ENCODE measurements at places on chromosomes 3 and 15. TPM values are rescaled to one million over a fixed set of nuclear protein-coding genes. Genes with fewer than 3 reads are reported as not detected.

DNA sequence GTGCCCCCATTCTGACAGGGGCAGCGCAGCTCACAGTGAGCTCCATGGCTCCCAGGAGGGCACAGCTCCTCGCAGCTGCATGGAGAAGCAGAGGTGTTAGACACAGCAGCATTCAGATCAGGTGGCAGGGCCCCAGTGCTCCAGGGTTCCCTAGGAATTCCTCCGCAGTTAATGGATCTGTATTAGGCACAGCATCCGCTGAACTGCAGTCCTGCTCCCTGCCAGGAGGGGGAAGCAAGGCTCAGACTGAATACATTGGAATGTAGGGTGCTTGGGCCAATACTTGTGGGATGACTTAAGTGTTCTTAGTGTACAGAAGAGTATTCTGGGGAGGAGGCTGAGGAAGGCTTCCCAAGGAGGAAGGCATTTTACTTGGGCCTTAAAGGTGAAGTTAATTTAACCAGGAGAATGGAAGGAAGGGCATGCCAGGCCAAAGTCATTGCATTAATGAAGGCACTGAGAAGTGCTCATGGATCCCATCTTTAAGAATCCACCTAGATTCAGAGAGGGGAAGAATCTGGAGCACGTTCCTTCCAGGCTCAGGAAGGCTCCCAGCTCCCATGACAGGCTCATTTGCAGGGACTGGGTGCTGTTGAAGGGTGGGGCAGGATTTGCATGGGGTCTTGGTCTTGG lies 111.6 kb downstream of the RAB11A start:
- DNase-seq: peak; percentile 73
- H3K27me3 ChIP-seq: peaks cover 6% of the 10 kb centered on the region

DNA sequence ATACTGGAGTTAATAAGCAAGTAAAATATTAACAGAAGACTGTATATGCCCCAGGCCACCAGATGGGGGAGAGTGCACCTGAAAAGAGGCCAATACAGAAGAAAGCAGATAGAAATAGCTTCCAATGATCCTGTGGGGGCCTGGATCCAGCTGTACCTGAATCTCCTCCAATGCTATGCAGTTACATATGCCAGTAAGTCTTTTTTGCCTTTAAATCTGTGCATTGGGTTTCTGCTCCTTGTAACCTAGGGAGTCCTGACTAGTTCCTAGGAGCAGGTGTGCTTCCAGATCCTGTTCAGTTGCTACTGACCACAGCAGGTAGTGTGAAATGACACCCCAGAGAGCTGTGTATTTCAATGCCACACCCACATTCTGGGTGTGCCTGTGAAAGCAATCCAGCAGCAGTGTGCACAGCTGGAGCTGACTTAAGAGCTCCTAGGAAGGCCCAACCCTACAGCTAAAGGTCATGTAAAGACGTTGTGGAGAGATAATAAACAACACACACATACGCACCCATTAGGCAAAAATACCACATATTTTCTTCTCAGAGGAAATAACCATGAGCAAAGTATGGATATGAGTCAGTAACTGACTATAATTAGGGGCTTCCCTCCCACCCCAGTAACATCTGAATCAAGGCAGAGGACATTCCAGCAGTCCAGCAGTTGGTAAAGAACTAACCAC lies 62.2 kb upstream of the AKAP13 start:
- no peaks in the 10 kb centered on the region for H3K27me3 ChIP-seq
- DNase-seq: no peak
- H3K36me3 ChIP-seq: peaks cover 14% of the 10 kb centered on the region
- no peaks in the 10 kb centered on the region for H3K4me1 ChIP-seq

DNA sequence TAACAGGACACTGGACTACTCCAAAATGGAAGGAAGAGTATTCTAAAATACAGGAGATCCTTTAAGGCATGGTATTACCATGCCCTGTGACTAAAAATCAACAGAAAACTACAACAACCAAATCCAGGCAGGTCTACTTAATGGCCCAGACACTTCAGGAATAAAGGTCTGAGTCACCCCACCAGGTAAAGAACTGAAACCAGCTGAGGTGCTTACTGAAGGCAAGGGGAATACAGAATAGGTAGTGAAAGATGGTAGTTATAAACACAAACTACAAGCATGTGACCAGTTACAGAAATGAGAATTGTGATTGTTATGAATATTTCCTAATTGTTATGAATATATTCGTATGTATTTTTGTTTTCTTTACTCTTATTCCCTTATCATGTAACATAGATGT lies 13.4 kb downstream of the IFT57 start:
- no peak overlapping the region for H3K4me3 ChIP-seq
- no peak overlapping the region for H3K27ac ChIP-seq
- no peak for DNase-seq
- no peaks in the 10 kb centered on the region for H3K4me1 ChIP-seq
- H3K36me3 ChIP-seq: peaks cover 16% of the 10 kb centered on the region
- H3K27me3 ChIP-seq: no peaks in the 10 kb centered on the region

- no peak within 1 kb of the TSS for H3K4me3 ChIP-seq
- H3K4me1 ChIP-seq: peaks cover 8% of the 10 kb centered on the region
- H3K27ac ChIP-seq: no peak within 1 kb of the TSS
- peaks cover 5% of the 10 kb centered on the region for H3K27me3 ChIP-seq
- no peak for DNase-seq
Observed at GRCh38 chr3:193378706-193379105, at the start of gene ATP13A5. TSS of gene ATP13A5 (minus strand) at chr3:193378753. CDS start at chr3:193378725, 28 bp downstream.

DNA sequence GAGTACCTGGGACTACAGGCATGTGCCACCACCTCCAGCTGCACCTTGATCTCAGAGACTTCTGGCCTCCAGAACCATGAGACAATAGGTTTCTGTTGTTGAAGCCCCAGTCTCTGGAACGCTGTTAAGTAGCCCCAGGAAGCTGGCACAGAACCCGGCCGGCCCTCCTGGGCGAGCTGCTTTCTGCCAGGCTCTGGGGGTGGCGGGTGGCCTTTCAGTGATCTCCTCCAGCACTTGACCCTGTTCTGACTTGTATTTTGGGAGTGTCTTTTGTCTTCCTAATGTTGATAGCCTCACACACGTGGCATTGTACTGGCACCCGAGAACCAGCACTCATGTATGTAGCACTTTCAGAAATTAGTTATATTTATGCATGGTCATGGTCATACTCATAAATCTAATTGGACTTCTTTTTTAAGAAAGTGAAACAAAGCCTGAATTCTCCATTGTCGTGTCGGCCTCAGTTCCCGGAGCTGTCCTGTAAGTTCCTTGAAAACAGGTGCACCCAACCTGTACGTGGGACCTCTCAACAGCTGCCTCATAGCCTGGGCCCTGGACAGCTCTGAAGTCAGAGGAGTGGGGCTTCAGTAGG lies 74.0 kb downstream of the TFRC start:
- peaks cover 4% of the 10 kb centered on the region for H3K27me3 ChIP-seq
- peak overlapping the region; percentile 26 for H3K4me3 ChIP-seq
- no peak for DNase-seq
- H3K4me1 ChIP-seq: no peaks in the 10 kb centered on the region

GRCh38 chr3:85476891-85477495 lies 518.2 kb downstream of the CADM2 start:
- H3K4me1 ChIP-seq: no peaks in the 10 kb centered on the region
- no peak overlapping the region for H3K27ac ChIP-seq
- H3K36me3 ChIP-seq: no peaks in the 10 kb centered on the region
- no peak for DNase-seq

DNA sequence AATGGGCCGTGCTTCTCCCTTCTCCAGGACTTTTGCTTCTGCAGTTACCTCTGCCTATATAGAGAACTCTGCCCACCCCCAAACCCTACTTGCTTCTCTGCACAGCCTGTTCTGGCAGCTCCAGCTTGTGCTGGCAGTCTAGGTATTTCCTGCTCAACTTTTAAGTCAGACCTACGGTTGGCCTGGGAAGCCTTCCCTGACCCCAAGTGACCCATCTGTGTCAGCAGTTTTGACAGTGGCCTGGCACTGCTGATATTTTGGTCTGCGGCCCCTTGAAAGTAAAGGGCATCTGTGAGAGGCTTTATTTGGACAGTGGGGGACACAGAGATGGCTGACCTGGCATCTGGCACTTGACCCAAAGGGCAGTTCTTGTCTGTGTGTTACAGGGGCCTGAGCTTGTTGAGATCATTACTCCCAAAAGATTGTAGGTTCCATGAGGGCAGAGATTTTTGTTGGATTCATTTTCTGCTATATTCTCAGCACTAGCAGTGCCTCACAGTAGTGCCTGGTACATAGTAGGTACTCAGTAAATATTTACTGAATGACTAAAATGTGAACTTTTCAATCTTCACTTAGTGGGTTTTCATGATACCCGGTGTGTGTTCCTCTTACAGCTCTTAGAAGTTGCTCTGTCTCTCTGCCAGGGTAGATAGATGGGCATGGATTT lies 55.2 kb upstream of the TRAK1 start:
- H3K4me3 ChIP-seq: no peak overlapping the region
- peaks cover 33% of the 10 kb centered on the region for H3K4me1 ChIP-seq
- H3K27me3 ChIP-seq: peaks cover 3% of the 10 kb centered on the region
- peaks cover 13% of the 10 kb centered on the region for H3K36me3 ChIP-seq
- H3K27ac ChIP-seq: peak overlapping the region; percentile 72
- DNase-seq: no peak

GRCh38 chr3:66381626-66382025 lies 119.2 kb downstream of the LRIG1 start:
- no peaks in the 10 kb centered on the region for H3K4me1 ChIP-seq
- no peak overlapping the region for H3K27ac ChIP-seq
- H3K4me3 ChIP-seq: no peak overlapping the region
- DNase-seq: no peak

DNA sequence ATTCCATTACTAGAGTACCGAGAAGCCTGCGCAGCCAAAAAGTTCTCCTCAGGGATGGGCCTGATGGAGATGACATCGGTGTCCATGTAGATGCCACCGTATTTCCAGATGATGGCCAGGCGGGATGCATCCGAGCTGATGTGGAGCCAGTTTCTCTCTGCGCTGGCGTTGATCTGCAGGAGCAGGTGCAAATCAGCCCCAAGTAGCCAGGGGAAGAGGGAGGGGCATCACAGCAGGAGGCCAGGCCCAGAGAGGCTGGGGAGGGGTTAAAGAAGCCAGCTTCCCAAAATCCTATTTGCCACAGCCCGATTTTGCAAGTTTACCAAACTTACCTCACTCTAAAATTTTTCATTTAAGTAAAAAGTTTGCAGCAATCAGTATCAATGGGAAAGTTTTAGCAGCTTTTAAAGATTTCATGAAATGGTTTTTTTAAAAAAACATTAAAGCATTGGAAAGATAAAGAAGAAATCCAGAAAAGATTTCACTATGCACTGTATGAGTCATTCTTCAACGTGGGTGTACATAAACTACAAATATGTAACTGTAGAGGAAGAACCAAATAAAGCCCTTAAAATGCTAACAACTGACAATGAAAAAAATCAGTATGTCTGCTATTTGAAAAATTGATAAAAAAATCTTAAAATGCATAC lies 7.4 kb downstream of the A4GNT start:
- no peak for DNase-seq
- no peak overlapping the region for H3K4me3 ChIP-seq
- H3K27ac ChIP-seq: no peak overlapping the region

DNA sequence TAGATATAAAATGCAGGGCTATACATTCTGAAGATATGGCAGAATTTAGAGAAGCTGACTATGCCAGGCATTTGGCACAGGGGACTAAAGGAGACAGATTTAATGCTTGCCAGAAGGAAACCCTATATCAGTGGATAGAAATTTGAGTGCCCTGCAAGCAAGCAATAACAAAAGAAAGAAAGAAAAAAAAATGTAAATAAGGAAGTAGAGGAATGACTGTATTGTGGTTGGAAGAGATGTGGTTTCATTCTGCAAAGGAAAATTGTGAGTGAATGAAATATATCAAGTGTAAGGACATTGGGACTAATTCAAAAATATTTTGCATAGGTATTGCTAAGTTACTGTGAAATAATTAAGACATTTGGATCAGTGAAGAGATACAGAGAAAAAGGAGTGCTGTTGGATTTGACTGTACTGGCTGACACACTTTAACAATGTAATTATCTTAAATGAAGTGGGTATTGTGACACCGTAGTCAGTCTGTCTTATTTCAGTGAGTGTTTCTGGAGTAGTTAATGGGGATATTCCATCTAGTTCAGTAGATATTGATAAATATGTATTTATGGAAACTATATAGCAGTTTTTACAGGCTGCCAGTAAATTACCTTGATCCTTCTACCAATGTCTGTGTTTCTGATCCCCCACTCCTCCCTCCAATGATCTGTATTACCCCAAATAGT lies 418.2 kb downstream of the CNTN4 start:
- H3K4me3 ChIP-seq: no peak overlapping the region
- no peaks in the 10 kb centered on the region for H3K4me1 ChIP-seq
- H3K36me3 ChIP-seq: no peaks in the 10 kb centered on the region
- no peaks in the 10 kb centered on the region for H3K27me3 ChIP-seq
- no peak overlapping the region for H3K27ac ChIP-seq

DNA sequence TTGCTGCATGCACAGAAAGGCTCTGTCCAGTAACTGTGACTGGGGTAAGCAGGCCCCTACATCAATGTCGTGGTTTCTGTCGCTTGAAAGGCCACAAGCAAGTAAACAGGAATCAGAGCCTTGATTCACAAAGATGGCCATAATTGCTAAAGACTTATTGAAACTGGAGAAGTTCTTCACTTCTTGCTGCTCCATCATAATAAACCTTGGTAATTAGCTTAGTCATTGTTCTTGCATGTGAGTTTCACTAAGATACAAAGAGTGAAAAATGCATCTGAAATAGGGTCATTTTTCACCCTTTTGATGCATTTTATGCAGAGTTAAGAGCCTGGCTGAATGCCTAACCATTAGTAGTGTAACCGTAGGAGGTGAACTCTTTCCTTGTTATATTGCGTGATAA lies 3.2 kb downstream of the SEMA6D start:
- peaks cover 18% of the 10 kb centered on the region for H3K4me1 ChIP-seq
- H3K27ac ChIP-seq: no peak overlapping the region
- H3K27me3 ChIP-seq: peaks cover 11% of the 10 kb centered on the region
- no peaks in the 10 kb centered on the region for H3K36me3 ChIP-seq
- no peak for DNase-seq

GRCh38 chr3:159882790-159883779 lies 105.5 kb upstream of the IL12A start:
- H3K4me3 ChIP-seq: peak overlapping the region; percentile 65
- DNase-seq: no peak

GRCh38 chr3:142366434-142366833 lies 81.4 kb downstream of the XRN1 start:
- no peaks in the 10 kb centered on the region for H3K27me3 ChIP-seq
- peaks cover 24% of the 10 kb centered on the region for H3K36me3 ChIP-seq
- H3K4me3 ChIP-seq: no peak overlapping the region

Gene PTPRG
- 80.7 TPM for total RNA-seq

Gene FETUB
- total RNA-seq: not detected

Gene CLSTN2
- total RNA-seq: 0.74 TPM

Gene ITIH1
- not detected for total RNA-seq

Gene LSM3
- total RNA-seq: 14.7 TPM

Gene SOX14
- 19.7 TPM for total RNA-seq

Gene CLDN1
- total RNA-seq: 0.13 TPM

Gene BCHE
- total RNA-seq: 3.1 TPM

Gene NANOGP8
- total RNA-seq: 0.64 TPM

Gene CEMIP
- not detected for total RNA-seq

Measured in endothelial cell (in vitro differentiated cells).